Stimulated activated CD8-positive, alpha-beta memory T cell treated with anti-CD3 and anti-CD28 coated beads, Interleukin-15, amount 100 ng/mL, for 1 hour (primary cell): ENCODE measurements at places on chromosomes 6 and 20.

DNA sequence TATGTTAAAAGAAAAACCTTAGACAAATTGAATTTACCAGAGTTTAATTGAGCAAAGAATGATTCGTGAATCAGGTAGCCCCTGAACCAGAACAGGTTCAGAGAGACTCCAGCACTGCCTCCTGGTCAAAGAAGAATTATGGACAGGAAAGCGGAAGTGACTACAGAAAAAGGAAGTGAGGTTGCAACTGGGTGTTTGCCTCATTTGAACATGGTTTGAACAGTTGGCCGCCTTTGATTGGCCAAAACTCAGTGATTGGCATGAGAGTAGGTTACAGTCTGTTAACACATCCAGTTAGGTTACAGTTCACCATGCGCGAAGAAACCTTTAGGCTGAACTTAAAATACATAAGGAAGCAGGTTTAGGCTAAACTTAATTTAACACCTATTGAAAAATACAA lies 248.8 kb downstream of the TFAP2A start:
- no peak for DNase-seq

- no peak for DNase-seq
Observed at GRCh38 chr20:32924781-32925180, 66.1 kb downstream of the EFCAB8 start.

- no peak for DNase-seq
Observed at GRCh38 chr6:106804346-106805335, 169.9 kb downstream of the CD24 start.

DNA sequence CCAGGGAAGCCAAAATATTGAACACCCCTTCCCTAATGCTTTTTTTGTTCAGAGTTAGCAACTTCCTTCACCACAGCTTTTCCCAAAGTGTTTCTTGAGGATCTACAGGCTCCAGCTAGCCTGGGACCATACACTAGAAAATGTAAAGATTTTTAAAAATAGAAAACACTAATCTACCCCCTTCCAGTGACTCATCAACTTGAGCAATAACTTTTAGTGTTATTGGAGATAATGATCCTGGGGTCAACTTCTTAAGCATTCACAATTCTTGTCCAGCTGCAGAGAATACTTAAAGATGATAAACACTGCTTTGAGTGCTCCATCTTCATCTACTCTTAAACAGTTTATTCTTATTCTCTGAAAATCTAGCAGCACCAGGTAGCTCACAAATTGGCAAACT lies 131.6 kb downstream of the COL9A1 start:
- no peak for DNase-seq

GRCh38 chr6:147892476-147892875 lies 384.0 kb downstream of the SAMD5 start:
- no peak for DNase-seq

DNA sequence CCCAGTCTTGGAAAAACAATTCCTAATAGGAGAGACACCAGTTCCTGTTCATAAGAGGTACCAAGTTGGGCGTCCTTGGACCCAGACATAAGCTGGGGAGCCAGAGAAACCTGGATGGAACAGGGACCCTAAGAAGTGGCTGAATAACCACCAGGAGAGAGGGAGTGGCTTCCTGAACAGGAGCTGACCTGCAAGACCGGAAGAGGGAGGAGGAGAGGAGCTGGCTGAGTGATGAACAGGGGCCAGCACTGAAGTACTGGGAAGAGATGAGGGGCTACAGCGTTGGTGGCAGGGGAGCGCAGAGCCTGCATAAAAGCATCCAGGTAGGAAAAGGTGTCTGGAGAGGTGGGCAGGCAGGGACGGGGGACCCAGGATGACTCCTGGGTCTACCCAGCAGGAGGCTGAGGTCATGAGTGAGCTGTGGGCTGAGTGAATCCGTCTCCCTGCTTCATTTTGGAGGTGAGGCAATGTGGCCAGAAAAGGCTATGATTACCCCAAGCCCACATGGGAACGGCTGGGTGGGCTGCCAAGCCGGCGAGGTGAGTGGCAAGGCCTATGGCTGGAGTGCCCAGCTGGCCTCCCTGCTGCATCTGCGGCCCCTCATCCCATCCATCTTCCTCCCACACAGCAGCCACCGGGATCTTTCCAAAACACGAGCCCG lies 34.4 kb upstream of the ZFAND3 start:
- DNase-seq: no peak

DNA sequence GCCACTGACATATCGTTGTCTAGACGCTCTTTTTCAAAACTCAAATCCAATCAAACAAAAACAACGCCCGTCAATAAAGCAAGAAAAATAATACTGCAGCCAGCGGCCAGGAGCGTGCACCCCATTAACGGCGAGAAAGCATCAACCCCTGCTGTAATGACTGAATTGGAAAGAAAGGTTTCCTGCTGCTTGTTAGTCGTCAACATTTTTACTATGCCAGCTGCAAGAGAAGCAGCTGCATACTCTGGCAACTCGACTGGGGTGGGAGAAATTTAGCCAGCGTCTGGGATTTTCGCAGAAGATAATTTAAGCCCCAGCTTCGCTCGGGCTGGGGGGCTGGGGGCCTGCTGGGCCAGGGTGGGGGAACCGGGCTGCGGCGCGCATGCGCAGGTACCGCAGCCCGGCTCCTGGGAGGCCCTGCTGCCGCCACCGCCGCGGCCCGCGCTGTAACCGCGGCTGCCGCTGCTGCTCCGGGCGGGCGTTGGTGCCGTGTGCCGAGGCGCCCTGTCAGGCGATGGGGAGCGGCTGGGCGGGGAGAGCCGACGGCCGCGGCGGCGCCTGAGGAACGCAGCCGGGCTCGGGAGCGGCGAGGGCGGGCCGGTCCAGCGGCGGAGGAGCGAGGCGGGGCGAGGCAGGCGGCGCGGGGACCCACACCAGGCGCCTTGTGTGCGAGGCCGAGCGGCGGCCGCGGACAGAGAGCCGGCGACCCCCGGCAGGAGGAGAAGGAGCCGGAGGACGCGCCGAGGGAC lies 732 bp upstream of the STXBP5 start:
- DNase-seq: peak; percentile 32

- DNase-seq: no peak
Observed at GRCh38 chr6:49576618-49577017, 26.1 kb downstream of the C6orf141 start.

GRCh38 chr20:58650181-58650775 lies 805 bp upstream of the STX16 start:
- DNase-seq: no peak

DNA sequence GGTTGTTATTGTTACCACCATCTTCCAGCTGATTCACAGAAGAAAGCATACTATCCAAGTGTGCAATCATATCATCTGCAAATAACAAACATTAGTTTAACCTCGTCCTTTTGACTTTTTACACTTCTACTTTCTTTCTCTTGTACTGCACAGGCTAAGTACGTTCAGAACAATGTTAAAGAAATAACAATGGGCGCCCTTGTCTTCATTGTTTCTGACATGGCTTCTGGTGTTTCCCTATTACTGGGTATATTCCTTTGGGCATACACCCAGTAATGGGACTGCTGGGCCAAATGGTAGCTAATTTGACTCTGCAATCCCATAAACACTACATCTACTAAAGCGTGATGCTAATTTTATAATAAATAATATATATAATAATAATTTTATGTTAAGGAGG lies 146.7 kb downstream of the GJA10 start:
- no peak for DNase-seq

GRCh38 chr20:63923651-63924050 lies 28.7 kb downstream of the DNAJC5 start:
- no peak for DNase-seq

DNA sequence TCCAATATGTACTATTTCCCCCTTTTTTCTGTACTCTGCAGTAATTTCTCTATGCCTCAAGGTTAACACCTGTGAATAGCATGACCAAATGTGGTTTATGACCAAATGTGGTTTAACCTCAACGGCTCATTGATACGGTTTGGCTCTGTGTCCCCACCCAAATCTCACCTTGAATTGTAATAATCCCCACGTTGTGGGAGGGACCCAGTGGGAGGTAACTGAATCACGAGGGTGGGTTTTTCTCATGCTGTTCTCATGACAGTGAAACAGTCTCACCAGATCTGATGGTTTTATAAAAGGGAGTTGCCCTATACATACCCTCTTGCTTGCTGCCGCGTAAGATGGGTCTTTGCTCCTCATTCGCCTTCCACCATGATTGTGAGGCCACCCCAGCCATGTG lies 18.7 kb downstream of the DEK start:
- no peak for DNase-seq
